ENCODE measurements at places on chromosomes 4 and X. TPM values are rescaled to one million over a fixed set of nuclear protein-coding genes. Genes with fewer than 3 reads are reported as not detected.

DNA sequence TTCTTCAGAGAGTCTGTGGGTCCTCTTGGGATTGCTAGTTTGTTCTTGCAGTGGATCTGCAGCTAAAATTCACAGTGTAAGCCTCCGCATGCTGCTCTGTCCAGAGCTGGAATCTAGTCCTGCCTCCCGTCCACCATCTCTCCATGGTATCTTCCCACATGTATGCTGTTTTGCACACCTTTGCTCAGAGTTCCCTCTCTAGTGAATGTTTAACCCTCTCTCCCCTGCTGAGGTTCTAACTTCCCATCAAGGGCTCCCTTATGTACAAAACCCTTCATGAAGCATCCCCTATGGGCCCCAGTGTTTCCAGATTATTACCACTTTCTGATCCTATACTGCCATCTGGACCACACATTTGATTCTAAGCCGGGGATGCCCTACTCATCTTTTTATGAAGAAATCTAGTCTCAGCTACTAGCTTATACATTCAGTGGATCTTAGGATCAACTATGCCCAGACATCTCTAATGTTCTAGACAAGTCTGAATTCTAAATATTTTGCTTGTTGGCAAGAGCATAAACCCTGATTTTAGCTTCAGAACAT lies 157.3 kb downstream of the CPEB2 start:
- H3K27ac ChIP-seq = no peak overlapping the region
- H3K4me3 ChIP-seq = no peak overlapping the region
- no peaks in the 10 kb centered on the region for H3K27me3 ChIP-seq
- DNase-seq = no peak
- no peaks in the 10 kb centered on the region for H3K4me1 ChIP-seq
- no peaks in the 10 kb centered on the region for H3K36me3 ChIP-seq

DNA sequence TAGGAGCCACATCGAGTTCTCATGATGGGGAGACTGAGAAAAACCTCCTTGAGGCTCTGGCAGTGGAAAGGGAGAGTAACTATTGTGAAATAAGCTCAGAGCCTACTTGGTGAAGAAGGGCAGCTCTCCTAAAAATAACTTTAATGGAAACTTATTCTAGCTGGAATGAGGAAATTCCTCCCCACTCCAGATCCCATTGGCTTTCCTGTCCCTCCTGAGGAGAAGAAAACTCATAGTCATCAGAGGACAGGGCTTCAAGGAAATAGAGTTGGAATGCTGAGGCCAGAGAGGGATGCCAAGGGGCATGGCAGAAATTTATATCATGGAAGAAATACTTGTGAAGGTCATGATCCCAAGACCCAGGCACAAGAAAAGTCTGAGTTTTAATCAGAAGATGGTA lies 70.7 kb upstream of the TAPT1 start:
- H3K36me3 ChIP-seq = no peaks in the 10 kb centered on the region
- no peaks in the 10 kb centered on the region for H3K4me1 ChIP-seq

DNA sequence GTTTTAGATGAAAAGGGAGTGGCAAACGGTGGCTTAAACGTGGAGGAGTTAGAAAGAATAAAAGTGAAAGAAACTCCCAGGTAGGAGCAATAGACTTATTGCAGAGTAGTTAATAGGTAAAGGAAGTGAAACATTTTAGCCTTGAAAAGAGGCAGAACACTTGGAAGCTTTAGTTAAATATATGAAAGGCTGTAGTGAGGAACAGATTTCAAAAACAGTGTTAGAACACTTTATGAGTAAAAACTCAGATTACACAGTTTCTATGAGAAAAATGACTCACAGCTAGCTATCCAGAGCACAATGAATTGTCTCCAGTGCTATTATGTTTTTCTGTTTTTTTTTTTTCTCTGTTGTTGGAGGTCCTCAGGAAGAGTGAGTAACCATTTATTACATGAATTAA lies 45.8 kb downstream of the TACR3 start:
- H3K36me3 ChIP-seq = no peaks in the 10 kb centered on the region
- no peak for DNase-seq
- H3K4me1 ChIP-seq = no peaks in the 10 kb centered on the region

DNA sequence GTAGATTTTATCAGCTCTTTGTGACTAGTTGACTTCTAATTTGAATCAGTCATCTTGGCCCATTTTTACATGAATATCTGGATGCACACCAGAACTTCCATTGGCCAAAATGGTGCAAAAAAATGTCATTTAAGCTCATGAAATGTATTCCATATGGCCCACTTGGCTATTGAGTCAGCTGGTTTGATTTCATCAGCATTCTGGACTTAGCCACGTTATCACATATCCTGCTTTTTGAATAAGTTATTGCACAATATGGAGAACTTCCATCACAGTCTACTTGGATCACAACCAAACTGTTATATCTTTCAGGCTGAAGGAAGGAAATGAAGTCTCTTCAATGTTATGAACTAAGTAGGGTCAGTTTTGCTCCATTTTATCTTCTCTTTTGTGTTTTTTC lies 640.6 kb downstream of the PCDH7 start:
- H3K4me1 ChIP-seq = no peaks in the 10 kb centered on the region
- no peaks in the 10 kb centered on the region for H3K36me3 ChIP-seq
- H3K4me3 ChIP-seq = no peak overlapping the region
- DNase-seq = no peak

- no peak overlapping the region for H3K27ac ChIP-seq
- no peaks in the 10 kb centered on the region for H3K36me3 ChIP-seq
- DNase-seq = no peak
- H3K27me3 ChIP-seq = no peaks in the 10 kb centered on the region
- no peak overlapping the region for H3K4me3 ChIP-seq
These were observed 174.0 kb upstream of the GATB start for GRCh38 chr4:151934766-151935165.

DNA sequence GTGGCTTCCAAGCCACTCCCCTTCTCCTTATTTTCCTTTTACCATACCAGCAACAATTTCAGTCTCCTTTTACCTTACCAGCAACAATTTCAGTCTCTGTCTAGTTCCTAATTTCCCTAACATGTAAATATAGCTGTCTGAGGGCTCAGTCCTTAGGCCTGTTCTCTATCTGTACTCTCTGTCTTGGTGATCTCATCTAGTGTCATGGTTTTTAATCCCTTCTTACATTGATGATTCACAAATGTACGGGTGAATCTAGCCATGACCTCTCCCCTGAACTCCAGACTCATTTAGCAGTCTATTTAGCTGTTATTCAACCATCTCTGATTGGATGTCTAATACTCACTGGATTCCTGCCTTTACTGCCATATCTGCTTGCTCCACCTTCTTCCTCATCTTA lies 7.2 kb downstream of the IL15 start:
- no peak for DNase-seq
- no peak overlapping the region for H3K4me3 ChIP-seq
- H3K27me3 ChIP-seq = no peaks in the 10 kb centered on the region

DNA sequence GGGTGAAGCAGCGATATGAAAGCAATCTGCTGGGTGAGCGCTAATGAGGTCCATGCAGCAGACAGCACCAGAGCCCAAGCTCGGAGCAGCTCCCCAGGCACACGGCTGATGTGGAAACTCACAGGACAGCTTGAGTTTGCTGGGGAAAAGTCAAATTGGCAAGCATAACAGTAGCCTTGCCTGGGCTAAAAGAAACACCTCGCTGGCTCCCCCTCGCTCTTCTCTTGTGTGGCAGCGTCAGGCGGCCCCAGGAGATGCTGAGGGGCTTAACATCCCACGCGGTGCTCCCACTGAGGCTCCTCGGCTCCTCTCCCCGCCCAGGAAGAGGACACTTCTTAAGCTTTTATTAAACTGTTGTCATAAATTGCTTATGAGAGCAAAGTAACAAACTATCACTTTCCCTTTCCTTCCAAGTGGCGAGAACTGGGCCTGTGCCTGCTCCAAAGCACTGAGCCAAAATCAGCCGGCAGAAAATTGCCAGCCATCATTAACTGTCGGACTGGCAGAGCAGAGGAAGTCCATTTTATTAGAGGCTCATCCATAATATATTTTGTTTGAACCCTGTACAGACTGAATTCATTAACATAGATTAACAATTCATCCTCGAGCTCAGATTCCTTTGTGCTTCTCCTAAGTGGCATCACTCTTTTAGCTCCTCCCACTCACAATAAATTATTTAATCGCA lies 111.4 kb downstream of the TSPAN5 start:
- no peaks in the 10 kb centered on the region for H3K36me3 ChIP-seq
- H3K4me1 ChIP-seq = peaks cover 10% of the 10 kb centered on the region
- peak; percentile 51 for DNase-seq
- no peak overlapping the region for H3K4me3 ChIP-seq

- peak overlapping the region; percentile 57 for H3K27ac ChIP-seq
- no peaks in the 10 kb centered on the region for H3K27me3 ChIP-seq
- H3K36me3 ChIP-seq = no peaks in the 10 kb centered on the region
- peak; percentile 37 for DNase-seq
- peaks cover 14% of the 10 kb centered on the region for H3K4me1 ChIP-seq
- H3K4me3 ChIP-seq = no peak overlapping the region
These were observed 81.8 kb upstream of the NAP1L5 start for GRCh38 chr4:88779431-88779830.

- H3K27ac ChIP-seq = no peak overlapping the region
- DNase-seq = no peak
- H3K36me3 ChIP-seq = no peaks in the 10 kb centered on the region
- H3K4me1 ChIP-seq = no peaks in the 10 kb centered on the region
These were observed 161.2 kb upstream of the TAPT1 start for GRCh38 chr4:16387448-16387847.

DNA sequence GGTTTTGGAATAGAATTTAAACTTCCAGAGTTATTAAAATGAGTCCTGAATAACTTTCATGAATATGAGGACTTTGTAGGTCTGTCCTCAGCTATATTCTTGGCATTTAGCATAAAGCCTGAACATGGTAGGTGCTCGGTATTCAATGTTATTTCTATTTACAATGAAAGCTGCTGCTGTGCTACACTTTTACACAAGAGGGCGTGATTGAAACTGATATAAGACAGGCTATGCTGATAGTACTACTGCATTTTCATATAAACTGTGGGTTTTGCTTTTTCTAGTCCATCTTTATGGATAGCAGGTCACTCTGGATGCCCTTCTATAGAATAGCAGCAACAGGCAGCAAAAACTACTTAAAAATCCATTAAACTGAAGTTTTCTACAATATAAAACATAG lies 12.3 kb upstream of the GNPDA2 start:
- no peak overlapping the region for H3K4me3 ChIP-seq
- H3K27me3 ChIP-seq = no peaks in the 10 kb centered on the region
- no peak overlapping the region for H3K27ac ChIP-seq
- no peaks in the 10 kb centered on the region for H3K4me1 ChIP-seq

DNA sequence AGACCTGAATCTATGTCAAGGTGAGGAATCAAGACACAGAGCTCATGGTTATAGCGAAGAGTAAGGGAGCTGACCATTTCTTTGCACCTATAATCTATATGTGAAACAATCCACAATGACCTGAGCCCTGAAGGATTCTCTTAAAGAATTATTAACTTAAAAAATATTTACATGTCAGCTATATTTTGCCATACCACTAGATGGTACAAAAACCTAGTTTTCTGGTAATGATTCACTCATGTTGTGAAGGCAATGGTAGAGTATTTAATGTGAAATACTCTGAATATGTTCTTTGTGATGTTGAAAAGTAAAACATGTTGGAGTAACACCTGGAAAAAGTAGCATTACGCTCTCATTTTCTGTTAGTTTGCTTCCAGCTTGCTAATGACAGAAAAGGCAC lies 40.0 kb downstream of the VGLL1 start:
- H3K4me3 ChIP-seq = no peak overlapping the region
- peaks cover 7% of the 10 kb centered on the region for H3K4me1 ChIP-seq
- H3K27ac ChIP-seq = no peak overlapping the region
- no peaks in the 10 kb centered on the region for H3K36me3 ChIP-seq
- H3K27me3 ChIP-seq = no peaks in the 10 kb centered on the region

DNA sequence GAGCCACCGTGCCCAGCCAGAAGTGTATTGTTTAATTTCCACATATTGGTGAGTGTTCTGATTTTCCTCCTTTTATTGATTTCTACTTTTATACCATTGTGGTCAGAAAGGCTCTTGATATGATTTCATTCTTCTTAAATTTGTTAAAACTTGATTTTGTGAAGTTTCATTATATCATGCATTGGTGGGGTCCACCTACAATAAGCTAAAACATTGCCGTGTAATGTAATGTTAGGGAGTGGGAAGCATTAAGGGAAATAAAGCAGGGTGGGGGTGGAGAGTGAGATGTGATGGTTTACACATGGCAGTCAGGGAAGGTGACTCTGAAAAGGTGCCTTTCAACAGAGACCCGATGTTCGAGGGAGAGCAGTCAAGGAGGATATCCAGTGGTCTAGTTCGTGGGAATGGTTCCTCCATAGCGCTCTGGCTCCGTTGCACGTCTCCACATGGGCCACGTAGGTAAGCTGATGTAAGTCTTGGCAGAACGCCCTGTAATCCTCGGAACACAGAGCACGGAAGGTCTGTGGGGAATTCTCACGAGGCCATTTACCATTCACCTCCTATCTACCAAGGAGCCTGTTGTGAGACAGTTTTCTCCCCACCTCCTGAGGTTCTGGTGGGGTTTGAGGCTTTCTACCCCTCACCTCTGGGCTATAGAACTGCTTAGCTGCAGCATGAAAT lies 7.7 kb upstream of the WDR13 start:
- no peak for DNase-seq
- peak overlapping the region; percentile 57 for H3K27ac ChIP-seq
- no peaks in the 10 kb centered on the region for H3K27me3 ChIP-seq
- no peaks in the 10 kb centered on the region for H3K4me1 ChIP-seq

The GAGE12H gene
- total RNA-seq = not detected

The ATP2B3 gene
- total RNA-seq = not detected

The LETM1 gene
- total RNA-seq = 46.8 TPM

The ABCG2 gene
- 3.9 TPM for total RNA-seq

The NMU gene
- total RNA-seq = not detected

The IRF2 gene
- 39.8 TPM for total RNA-seq

The RHOXF2B gene
- total RNA-seq = not detected

The SORCS2 gene
- total RNA-seq = 2.5 TPM

The TAF7L gene
- total RNA-seq = not detected
